ENCODE measurements at places on chromosomes 2 and 18.
A peak's percentile ranks its signal among the peaks of the same experiment; 100 is the strongest.

- no peak for DNase-seq
These were observed 65.7 kb downstream of the ZSWIM2 start for GRCh38 chr2:186783254-186783653.

DNA sequence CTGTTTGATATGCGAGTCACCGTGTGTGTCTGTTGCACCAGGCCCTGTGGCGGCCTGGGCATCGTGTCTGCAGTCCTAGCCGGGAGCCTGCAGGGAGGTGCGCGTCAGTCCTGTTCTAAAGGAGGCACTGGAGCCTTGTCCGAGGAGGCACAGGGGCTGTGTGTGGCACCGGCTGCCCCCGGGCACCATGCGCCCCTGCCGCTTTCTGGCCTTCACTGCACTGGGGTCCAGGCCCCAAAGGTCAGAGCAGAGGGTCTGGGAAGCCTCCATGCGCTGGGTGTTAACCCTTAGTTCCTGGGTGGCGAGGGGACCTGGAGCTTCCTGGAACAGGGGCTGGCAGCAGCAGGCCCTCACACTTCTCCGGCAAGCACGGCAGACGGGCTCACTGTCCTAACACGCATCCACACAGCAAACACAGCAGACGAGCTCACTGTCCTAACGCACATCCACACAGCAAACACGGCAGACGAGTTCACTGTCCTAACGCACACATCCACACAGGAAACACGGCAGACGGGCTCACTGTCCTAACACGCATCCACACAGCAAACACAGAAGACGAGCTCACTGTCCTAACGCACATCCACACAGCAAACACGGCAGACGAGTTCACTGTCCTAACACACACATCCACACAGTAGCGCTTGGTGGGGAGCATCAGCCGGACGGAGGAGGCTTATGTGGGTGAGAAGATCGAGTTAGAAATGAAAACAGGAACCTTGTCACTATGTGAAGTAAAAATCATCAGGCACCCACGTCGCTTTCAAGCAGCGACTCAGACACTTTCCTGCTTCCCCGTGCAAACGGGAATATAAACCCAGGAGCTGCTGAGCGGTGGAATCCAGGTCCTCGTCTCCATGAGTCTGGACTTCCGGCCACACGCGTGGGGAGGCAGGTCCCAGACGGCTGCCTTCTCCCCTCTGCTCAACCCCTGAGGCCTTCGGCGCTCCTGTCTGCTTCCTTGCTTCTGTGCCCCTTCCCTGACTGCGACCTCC, 65.3 kb downstream of the TPO start:
- DNase-seq, result no peak

- no peak for DNase-seq
These were observed 65.9 kb upstream of the SLC16A14 start for GRCh38 chr2:230134496-230135129.

DNA sequence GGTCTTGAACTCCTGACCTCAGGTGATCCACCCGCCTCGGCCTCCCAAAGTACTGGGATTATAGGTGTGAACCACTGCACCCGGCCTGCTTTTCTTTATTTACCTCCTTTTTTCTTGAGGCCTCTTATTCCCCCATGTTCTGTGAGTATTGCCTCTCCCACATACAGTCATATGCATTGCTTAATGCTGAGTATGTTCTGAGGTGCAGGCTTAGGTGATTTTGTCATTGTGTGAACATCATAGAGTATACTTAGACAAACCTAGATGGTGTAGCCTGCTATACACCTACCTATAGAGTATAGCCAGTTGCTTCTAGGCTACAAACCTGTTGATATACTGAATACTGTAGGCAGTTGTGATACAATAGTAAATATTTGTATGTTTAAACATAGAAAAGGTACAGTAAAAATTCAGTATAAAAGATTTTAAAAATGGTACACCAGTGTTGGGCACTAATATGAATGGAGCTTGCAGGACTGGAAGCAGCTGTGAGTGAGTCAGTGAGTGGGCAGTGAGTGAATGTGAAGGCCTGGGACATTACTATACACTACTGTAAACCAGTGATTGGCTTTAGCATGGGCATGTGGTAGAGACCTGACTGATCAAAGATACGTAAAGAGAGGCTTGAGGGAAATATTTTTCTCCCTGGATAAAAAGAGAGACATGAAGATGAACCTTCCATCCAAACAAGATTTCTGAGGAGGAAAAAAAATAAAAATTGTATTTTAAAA, 17.6 kb downstream of the SLC39A10 start:
- DNase-seq, result no peak

DNA sequence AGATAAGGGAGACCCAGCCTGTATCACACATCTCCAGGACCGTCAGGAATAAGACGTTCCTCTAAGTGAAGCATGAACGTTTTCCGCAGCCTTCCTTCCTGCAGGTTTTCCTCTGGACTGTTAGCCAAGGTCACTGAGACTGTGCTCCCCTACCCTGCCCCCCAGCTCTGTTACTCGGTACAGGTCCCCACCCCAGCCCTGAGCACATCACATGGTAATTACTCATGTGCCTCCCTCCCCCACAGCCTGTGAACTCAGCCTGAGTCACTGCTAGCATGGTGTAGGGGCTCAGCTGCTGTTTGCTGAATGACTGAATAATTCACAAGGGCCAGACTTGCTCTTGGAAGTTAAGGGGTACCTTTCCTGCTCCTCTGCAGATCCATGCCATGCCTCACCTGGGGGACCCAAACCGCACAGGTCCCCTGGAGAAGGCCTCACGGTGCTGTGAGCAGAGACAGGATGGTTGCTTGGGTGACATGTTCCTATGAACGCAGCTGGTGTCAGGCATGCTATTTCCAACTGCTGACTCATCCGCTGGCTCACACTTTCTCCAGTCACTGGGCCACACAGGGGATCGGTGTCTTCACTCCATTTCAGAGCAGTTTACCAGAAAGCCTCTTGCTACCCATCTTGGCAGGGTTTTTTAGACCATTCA, 88.2 kb downstream of the PLB1 start:
- no peak for DNase-seq

DNA sequence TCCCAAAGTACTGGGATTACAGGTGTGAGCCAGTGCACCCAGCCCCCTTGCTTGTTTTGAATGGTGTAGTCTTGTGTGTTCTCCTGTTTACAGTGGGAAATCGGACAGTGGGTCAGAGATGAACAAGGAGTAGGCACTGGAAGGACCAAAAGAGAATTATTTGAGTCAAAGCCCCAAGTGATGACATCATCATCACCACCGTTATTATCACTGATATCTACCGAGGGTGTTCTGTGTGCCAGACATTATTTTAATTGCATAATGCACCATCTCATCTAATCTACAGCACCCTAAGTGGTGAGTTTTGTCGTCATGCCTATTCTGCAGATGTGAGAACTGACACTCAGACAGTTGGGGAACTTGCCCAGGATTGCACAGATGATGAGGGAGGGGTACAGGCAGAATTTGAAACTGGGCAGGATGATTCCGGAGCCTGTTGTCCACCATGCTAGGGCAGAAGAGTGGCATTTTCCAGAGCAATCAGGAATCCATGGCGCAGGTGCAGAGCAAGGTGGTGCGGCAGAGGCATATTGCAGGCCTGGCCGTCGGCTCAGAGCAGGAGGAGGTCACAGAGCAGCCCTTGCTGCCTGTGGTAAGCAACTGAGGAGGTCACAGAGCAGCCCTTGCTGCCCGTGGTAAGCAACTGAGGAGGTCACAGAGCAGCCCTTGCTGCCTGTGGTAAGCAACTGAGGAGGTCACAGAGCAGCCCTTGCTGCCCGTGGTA, 137.0 kb upstream of the HDAC4 start:
- DNase-seq, result no peak

DNA sequence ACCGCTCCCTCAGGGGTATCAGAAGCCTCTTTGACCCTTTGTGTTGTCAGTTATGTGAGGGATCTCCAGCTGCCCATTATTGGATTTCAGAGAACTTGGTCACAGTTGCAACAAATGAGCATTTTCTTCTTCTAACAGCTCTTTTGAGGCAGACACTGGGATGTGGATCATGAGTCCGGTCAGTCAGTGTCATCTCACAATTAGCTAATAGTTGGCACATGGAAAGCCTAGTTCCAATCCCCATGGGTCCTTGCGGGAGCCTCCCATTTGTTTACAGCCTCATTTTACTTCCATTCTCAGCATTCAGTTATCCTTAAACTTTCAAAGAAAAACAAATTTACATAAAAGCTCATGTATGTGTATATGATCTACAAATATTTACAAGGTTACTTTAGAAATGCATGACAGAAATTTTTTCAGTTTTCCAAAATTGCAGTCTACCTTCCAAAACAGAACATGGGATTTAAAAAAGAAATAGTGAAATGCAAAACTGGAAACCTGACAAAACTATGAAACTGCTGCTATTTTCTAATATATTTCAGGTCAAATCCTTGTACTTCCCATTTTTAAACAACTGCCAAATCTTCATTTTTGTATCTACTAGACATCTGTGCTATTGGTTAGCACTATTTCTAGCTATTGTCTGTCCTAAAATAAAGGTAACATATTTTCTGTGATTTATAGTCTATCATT, 547.1 kb upstream of the ZEB2 start:
- no peak for DNase-seq

DNA sequence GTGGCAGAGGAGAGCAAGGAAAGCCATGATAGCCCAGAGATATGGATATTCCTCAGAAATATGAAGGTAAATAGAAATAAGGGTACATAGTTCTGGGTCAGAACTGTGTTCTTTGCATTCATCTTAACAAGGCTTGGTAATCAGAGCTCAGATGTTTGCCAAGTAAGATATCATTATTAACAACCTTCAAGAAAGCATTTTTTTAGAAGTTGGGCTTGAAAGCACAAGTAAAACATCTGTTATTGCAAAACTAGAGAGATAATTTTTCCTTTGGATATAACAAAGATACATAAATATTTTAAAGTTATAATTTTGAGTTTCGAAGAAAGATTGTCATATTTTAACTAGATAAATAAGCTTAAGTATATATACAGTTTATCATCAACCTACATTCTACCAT, 171.4 kb downstream of the ZNF804A start:
- DNase-seq, result no peak

DNA sequence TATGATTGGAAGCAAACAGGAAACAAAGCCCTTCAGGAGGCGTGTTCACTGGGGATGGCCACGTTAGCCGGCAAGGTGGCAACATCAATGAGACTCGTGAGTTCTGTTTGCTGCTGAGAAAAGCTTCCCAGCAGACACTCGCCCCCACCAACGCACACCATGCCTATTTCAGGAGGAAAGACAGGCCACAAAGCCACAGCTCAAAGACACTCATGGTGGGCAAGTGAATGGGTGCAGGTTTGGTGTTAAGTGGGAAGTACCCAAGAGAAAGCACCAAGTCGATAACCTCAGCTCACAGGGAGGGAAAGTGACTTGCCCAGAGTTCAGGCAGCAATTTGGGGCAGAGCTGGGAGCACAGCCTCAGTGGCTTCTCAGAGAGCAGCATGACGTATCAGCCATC, 10.5 kb upstream of the MTERF4 start:
- no peak for DNase-seq

GRCh38 chr18:62446511-62446910, 76.3 kb upstream of the ZCCHC2 start:
- no peak for DNase-seq

- DNase-seq, result peak; percentile 11
These were observed 980 bp upstream of the PDE6D start for GRCh38 chr2:231781798-231782726.

DNA sequence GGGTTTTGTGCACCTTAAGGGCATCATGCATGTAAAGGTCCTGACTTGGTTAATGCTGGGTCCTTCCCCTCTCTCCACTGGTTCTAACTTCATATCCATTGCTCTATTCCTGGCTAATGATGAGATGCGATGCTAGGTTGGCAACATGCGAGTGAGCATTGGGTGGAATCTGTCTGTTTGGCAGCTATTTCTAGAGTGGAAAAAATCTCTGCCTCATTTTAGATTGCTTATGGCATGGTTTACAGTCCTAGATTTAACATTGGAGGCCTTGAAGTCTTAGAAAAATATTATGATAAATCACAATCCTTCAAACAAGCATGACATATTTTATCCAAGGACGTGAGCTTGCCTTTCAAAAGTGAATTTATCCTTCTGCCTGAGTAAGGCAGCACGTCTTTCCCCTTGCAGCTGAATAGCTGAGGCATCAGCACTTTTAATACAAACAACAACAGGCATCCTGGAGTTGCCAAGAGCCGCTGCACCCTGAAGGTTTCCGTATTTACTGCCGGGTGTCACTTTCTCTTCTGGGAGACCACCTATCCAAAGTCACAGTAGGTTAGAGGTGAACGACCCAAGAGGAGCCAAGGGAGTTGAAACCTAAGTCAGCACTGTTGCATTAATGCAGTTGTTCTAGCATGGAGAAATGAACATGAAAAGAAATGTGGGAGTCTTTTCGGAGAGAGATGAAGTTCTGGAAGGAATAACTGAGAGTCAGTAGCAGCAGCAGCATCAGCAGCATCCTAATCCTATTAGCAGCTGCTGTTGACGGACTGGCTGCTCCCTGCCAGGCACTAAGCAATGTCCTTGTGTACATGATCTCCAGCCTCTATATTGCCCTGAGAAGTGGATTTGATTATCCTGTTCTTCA, 78.4 kb downstream of the MAPK4 start:
- no peak for DNase-seq

All from NCI-H1105 treated with DMSO at 0.1 percent for 48 hours (cell line).